Activated CD4-positive, alpha-beta T cell treated with anti-CD3 and anti-CD28 coated beads, Interleukin-2, amount 50 U/mL, for 48 hours (primary cell): ENCODE measurements at places on chromosomes 3 and 15.

- no peak for DNase-seq
Measured at GRCh38 chr15:74461847-74462511, 1.0 kb upstream of the UBL7 start.

- no peak for DNase-seq
Measured at GRCh38 chr3:52844290-52844975, 9.6 kb upstream of the MUSTN1 start.

DNA sequence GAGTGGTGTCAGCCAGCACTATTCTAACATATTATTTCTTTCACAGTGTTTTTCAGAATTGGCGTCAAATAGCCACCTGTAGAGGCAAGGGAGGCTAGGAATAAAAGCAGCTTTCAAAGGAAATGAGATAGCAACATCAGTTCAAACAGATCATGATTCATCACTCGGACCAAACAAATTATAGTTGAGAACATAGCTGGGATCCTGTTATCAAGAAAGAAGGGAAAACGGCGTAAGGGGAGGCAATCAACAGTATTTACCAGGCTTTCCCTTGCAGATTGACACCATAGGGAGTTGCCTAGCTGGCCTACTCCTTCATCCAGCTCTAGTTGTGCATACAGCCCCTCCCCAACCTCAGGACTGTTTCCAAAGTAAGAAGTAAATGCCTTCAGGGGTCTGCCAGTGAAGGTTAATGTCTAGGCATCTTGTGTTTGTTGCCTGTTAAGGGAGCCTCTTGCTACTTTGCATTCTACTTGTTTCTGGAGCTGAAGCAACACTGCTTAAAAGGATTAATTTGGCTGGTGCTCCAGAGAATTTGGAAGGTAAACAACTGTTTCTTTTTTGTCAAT, 286.5 kb downstream of the NSUN3 start:
- DNase-seq, result no peak

- no peak for DNase-seq
Measured at GRCh38 chr15:39110746-39111145, 470.1 kb upstream of the THBS1 start.

DNA sequence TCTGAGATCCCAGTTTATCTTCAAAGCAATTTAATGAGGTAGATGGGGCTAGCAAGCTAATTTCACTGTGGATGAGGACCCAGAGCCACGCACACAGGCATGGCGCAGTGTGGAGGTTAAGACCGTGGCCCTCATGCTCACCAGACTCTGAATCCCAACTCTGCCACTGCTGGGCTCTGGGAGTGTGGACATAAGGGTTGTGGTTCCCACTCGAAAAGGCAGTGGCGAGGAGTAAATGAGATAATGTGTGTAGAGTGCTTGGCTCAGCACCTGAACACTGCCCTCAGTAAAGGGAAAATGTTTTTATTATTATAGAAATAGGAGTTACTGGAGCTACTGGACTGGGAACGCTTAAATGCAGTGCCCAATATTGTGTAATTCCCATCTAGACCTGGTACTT, 243.5 kb upstream of the TPM1 start:
- no peak for DNase-seq

DNA sequence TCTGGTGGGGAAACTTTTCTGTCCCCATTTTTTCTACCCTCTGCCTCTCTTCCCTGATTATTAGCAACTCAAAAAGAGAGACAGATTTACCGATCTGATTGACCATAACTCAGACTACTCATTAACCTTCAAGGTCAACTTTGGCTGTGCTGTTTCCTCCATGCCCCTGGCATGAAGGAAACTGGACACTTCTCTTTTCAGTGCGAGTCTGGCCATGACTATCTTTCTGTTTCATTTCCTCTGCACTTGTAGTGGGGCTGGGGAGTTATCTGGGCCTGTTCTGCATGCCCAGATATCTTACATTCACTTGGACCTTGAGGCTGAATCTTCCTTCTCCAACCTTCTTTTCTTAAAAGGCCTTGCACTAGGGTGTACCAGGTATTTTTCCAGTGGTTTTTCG, 76.9 kb upstream of the SLCO2A1 start:
- DNase-seq, result no peak

- no peak for DNase-seq
Measured at GRCh38 chr3:138254216-138254615, 67.1 kb downstream of the ARMC8 start.

GRCh38 chr3:50182533-50183099, 8.8 kb upstream of the GNAT1 start:
- DNase-seq, result no peak

DNA sequence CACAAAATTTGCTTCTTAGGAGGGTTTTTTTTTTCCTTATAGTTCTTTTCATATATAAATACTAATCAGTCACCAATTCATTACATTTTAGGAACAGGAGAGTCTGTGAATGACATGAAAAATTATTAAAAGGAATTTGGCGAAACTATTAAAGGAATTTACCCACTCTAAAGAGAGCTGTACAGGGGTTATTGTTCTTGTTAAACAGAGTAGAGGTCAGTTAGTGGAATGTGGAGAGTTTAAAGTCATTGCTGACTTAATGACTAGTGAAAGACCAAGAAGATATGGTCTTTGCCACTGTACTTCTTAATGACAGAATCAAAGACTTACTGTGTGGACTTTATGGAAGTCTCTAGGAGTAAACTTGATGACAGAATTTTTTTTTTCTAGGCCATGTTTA, 333.6 kb upstream of the C2CD4B start:
- DNase-seq, result no peak

GRCh38 chr3:124082343-124082742, 90.4 kb upstream of the ROPN1 start:
- DNase-seq, result no peak
